ENCODE measurements at places on chromosomes 12 and 14. TPM values are rescaled to one million over a fixed set of nuclear protein-coding genes. Genes with fewer than 3 reads are reported as not detected.

DNA sequence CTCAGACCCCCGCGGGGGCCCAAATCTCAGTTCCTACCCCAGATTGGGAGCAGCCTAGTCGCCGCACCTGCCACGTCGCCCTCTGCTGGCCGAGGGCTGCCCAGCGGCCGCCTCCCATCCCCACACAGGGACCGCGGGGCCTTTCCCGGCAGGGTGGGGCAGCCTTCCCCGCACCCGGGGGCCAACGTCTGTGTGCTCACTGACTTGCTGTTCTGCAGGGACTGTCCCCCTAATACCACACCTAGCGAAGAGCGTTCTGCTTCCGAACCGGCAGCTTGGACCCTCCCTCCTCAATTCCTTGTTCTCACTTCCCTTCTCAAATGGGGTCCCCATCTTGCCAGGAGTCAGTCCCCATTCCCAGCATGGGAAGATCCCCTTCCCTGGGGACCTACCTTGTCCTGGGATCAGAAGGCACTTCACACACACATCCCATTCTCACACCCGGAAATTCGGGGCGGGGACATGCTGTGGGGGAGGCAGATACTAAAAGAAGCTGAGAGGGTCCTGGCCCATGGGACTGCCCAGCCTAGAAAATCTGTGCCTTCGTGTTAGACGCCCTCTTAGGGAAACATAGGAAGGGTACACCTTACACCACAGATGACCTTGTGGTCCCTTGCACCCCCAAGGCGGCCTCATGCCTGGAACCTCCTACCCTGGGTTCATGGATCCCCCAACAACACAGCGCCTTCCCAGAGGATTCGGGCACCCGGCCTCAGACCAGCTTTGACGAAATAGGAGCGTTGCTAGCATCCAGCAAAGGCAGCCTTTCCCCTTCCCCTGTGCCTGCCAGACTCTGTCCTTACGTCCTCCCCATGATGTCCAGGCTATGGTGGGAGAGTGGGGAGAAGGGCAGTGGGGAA lies 16.4 kb downstream of the ACVRL1 start:
- DNase-seq, result no peak

DNA sequence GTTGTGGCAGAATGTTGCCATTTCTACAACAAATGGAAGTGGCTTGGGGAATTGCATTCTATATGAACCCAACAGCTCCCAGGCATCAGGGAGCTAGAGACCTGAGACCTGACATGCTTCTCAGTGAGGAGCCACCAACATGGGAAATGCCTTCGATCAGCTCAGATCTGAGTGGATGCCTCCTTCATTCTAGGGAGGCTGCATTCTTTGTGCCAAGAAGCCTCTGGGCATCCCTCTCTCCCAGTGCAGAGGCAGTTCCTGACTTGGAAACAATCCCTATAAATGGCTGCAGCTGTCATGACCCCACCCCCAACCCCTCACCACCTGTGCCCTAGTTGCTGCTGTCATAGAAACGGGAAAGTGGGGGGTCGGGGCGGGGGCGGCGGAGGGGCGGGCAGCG lies 196.3 kb downstream of the PPM1H start:
- no peak for DNase-seq

DNA sequence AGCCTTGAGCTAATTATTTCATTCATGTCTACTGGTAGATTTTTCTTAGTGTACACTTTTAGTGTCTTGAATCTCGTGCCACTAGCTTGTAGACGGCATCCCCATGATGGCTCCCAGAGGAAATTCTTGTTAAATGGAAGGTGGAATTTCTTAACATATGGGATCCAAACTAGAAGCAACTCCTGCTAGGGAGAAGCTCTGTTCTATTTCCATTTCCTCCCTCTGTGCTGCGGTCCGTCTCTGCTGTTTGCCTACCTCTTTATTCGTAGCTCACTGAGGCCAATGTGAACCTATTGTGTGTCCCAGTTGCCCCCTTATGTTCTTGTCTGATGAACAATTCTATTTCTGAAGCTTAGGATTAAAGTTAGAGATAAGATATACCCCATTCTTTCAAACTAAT lies 588 bp downstream of the PIK3C2G start:
- no peak for DNase-seq

GRCh38 chr14:76710056-76711010 lies 50.9 kb upstream of the VASH1 start:
- no peak for DNase-seq

- no peak for DNase-seq
These were observed 696.1 kb downstream of the DIO2 start for GRCh38 chr14:79515158-79515557.

DNA sequence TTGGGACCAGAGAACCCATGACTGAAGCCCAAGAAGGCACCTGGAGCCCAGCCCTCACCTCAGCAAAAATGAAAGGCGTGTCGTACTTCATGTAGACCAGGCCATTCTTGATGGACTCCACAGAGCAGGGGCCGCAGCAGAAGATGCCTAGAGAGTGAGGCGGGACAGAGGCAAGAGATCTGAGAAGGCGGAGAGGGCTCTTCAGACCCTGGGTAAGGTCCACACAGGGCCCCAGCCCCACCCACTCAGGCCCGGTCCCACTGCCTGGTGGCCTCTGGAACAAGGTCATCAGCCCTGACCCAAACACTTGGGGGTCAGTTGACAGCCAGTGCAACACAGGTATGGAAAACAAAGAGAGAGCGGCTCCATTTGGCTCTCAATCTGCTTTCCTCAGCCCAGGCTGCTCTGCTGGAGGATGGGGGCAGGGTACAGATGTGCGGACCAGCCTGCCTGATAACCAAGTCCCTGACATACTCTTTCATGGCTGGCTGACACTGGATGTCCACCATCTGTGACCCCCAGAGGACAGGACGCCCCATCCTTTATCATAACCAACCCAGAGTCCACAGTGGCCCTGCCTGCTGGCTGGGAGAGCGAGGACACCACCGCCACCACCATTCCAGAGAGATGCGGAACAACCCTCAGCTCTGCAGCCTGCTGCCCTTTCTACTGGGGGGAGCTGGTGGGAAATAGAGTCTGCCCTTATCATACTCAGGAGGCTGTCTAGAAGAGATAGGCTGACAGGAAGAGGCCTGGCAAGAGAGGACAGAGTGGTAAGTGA lies 6.9 kb downstream of the TGM1 start:
- DNase-seq, result no peak

DNA sequence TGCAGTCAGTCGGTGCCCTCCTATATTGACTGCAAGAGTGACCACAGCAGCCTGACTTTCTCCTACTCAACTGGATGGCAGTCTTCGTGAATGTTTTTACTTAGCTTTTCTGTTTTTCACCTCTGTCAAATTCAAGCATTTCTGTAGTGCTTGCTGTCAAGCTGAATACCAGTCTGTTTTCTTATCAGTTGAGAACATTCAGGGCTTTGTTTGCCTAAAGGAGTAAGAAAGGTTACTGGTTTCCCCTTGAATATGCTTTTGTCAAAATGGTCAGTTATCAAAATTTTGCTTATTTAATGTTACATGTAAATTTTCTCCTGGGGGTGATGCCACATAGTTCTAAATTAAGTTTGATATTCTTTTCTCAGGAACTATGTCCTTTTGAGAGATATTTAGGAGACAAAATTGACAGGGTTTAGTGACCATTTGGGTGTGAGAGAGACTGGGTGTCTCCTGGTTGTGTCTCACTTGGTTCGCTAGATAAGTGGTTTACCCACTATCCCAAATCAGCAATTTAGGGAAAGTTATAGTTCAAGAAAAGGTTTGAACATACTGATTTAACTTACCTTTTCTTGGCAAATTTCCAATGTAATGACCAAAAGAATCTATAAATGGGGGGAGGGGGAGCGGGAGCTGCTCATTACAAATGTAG lies 366.3 kb downstream of the TMTC2 start:
- DNase-seq, result no peak

GRCh38 chr12:131863711-131864396 lies 30.6 kb upstream of the ULK1 start:
- DNase-seq, result no peak

DNA sequence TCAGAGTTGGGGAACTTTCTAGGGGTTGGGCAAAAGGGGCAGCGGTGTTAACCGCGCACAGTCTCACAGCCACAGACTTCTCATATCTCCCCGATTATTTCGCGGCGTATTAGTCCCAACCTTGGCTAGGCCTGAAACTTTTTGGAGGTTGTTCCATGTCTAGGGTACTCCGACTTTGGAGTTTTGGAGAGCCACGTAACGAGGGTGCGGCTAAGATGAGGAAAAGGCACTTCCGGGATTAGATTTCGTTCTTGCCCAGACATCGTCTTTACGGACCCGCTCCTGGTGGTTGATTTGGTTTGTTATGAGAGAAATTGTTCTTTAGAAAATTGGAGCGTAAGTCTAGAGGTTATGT lies 513 bp downstream of the CCNK start:
- no peak for DNase-seq

DNA sequence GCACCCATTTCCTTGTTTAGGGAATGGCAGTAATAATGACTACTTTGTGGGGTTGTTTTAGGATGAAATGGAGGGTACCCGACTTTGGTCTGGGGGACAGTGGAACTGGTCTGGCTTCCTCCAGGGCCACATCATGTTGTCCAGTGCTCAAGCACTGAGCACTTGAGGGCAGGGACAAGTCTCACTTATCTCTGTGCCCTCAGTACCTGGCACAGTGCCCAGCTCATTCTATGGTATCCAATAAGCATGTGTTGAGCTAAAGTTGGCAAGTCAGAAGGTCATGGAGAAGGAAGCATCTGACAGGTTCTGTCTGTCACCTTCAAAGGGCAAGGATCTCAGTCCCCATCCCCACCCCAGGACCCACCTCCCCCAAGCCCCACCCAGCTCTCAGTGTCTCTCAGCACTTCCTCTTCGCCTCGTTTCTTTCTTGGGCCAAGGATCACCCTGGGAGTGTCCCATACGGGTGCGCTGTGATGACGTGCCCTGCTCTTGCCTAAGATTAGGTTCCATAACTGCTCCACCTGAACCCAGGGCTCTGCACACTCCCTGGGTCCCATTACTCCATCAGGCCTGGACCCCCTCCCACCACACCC lies 24.3 kb upstream of the TMEM106C start:
- no peak for DNase-seq

- DNase-seq, result no peak
These were observed 20.5 kb downstream of the ZDHHC22 start for GRCh38 chr14:77120771-77121743.

GRCh38 chr12:43316520-43316919 lies 235.5 kb downstream of the ADAMTS20 start:
- DNase-seq, result no peak

- no peak for DNase-seq
These were observed 109.3 kb downstream of the FGD4 start for GRCh38 chr12:32508626-32509025.

DNA sequence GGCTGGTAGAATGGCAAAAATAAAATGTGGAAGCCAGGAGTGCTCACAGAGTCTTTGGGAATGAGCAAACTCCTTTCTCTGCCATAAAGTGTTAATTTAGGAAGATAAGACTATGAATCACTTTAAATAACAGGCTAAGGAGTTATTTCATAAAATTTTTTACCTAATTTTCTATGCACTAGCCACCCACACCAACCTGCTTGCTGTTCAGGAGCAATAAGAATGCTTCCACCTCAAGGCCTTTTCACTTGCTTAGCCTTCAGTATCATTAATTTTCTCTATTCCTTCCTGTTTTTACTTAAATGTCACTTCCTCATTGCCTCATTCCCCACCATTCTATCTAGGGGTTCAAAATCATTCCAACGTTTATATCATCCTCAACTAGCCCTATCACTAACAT lies 326.8 kb downstream of the CCER1 start:
- no peak for DNase-seq

GRCh38 chr12:51082561-51083125 lies 753 bp downstream of the CSRNP2 start:
- DNase-seq, result no peak

GRCh38 chr14:99237288-99237687 lies 34.7 kb downstream of the BCL11B start:
- no peak for DNase-seq

- DNase-seq, result no peak
These were observed 4.7 kb downstream of the TDRD9 start for GRCh38 chr14:103932791-103933490.

PPP1R36 gene
- 0.75 TPM for total RNA-seq

CLEC2A gene
- total RNA-seq, result not detected

MIP gene
- total RNA-seq, result not detected

WSB2 gene
- 81.1 TPM for total RNA-seq

DPPA3 gene
- not detected for total RNA-seq

Measured in kidney epithelial cell (primary cell).